ENCODE measurements at places on chromosomes 2 and 18.

DNA sequence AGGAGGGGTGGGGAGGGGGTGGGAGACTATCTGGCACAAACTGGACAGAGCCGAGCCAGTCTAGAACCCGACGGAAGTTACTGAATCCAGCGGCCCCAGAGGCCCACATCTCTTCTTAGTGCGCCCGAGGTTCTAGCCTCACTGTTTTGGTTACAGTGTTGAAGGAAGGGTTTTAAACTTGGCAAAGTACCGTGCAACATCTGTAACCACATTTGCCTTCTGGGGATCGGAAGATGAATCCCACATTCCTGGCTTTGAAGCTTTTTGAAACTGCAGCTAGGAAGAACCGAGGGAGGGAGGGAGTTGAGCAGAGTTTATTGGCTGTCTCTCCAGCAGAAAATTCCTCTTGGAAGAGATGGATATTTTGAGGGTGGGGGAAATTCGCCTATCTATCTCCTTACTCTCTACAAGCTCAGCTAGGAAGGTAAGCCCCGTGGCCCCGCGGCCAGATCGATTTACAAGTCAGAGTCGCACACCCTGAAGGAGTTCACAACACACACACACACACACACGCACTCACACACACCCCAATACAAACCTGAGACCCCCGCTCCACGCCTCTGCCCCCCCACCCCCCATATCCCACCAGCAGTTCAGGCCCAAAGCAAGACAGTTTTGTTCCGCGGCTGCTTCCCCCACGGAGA is 1.0 kb downstream of the ACVR1 start:
- peak; percentile 82 for DNase-seq

DNA sequence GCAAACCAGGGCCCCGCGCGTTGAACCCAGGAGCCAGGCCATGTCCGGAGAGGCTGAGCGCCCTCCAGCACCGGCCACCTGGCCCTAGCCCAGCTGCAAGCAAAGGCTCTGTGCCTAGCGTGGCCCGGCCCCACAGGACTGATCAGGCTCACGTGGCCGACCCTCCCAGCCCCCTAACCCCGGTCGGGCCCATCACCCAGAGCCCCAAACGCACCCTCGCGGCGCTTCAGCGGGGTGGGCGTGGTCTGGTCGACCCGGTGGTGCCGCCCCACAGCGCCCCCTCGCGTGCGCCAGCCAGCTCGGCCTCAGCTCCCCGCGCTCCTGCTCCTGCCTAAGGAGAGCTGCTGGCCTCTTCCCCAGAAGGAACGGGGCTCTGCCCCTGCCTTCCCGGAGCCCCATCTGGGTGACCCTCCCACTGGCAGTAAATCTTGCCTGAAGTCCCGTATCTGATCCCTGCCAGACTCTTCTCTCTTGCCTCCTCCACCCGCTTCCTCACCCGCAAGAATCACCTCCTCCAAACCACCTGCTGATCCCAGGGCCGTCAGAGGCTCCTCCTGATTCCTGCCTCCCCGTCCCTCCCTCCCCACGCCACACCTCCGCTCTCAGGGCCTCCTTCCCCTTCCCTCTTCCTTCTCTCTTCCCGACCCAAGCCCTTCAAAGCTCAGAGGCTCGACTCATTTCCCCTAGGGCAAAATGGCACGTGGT is 12.3 kb upstream of the TEX51 start:
- DNase-seq, result peak; percentile 58

- no peak for DNase-seq
Observed at GRCh38 chr18:58526425-58527284, 102.2 kb downstream of the ALPK2 start.

- no peak for DNase-seq
Observed at GRCh38 chr18:22550861-22551260, 133.1 kb upstream of the CTAGE1 start.

DNA sequence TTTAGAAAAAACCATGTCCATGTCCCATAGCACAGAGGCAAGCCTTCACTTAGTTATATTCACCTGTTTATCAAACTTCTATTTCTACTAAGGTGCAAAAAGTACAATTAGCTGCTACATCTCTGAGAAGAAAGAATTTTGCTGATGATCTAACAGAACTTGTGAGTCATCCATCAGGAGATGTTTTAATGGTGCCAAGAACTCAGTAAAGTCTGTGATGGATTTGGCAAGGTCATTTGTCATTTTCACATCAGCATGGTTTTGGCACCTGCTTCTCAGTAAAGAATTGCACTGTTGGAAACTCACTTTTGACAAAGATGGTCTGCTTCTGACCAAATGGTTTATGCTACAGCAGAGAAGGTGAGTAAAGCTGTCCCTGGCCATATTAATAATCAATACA is 195.7 kb upstream of the TMEFF2 start:
- no peak for DNase-seq

- DNase-seq, result no peak
Observed at GRCh38 chr2:233395687-233396086, 41.4 kb downstream of the DGKD start.

GRCh38 chr2:102943251-102943650 is 181.4 kb downstream of the TMEM182 start:
- DNase-seq, result no peak

GRCh38 chr2:171210864-171211431 is 50.3 kb upstream of the TLK1 start:
- DNase-seq, result no peak

DNA sequence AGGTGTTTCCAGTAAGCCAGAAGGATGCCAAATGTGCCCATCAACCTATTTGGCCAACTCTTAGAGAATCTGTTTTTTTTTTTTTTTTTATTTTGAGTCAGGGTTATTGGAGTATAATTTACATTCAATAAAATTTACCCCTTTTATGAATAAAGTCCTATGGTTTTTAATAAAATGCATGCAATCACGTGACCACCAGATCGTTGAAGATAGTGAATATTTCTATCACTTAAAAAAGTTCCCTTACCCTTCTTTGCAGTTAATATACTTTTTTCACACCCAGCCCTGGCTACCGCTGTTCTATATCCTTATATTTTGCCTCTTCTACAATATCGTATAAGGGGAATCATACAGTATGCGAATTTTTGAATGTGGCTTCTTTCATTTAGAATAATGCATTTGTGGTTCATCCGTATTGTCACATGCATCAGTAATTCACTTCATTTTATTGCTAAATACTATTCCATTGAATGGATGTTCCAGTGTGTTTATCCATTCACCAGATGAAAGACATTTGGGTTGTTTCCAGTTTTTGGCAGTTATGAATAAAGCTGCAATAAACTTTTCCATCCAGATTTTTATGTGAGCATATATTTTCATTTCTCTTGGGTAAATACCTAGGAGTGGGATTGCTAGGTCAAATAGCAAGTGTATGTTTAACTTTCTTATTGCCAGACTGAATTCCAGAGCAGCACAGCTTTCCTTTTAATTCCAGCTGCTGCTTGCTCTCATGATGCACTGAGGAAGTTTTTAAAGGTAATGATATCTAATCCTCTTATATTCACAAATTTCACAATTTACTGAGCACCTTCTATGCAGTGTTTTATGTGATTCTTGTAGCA is 156.3 kb upstream of the NT5C1B start:
- DNase-seq, result no peak

- DNase-seq, result no peak
Observed at GRCh38 chr2:135850892-135851668, 14.1 kb upstream of the LCT start.

DNA sequence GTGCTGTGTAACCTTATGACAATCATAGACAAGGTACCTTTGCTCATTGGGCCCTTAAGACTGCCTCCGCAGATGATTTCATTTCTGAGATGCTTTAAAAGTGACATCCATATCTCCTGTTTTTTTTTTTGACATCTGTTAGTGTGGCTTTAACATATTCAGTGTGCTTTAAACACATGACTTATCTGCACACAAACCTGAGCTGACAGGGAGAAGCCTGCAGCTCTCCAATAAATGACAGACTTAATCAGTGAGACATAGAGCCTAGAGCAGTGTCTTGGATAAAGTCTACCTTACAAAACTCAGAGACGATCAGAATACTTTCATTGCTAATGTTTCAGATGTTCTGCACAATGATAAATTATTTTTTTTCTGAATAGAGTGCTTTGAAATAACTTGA is 130.7 kb downstream of the UBE2E3 start:
- no peak for DNase-seq

DNA sequence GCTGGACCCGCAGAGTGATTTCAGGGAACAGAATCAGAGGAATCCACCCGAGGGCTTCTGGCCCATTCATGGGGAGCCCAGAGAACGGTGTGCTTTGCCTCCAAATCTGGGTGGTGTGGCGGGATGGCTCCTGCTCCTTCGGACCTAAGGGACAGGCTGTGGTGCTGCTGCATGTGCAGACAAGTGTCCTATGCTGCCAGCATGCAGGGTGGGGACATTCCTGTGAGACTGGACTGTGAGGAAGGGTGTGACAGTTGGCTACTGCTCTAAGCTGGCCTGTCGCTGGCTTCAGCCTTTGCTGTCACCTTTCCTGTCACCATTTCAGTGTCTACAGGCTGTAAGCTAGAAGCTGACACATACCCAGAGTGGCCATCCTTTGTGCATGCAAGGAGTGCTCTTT is 2.9 kb upstream of the SLC4A3 start:
- no peak for DNase-seq

- no peak for DNase-seq
Observed at GRCh38 chr2:199956062-199956380, 639 bp downstream of the MAIP1 start.

GRCh38 chr2:207975921-207976320 is 49.4 kb downstream of the PLEKHM3 start:
- DNase-seq, result no peak

DNA sequence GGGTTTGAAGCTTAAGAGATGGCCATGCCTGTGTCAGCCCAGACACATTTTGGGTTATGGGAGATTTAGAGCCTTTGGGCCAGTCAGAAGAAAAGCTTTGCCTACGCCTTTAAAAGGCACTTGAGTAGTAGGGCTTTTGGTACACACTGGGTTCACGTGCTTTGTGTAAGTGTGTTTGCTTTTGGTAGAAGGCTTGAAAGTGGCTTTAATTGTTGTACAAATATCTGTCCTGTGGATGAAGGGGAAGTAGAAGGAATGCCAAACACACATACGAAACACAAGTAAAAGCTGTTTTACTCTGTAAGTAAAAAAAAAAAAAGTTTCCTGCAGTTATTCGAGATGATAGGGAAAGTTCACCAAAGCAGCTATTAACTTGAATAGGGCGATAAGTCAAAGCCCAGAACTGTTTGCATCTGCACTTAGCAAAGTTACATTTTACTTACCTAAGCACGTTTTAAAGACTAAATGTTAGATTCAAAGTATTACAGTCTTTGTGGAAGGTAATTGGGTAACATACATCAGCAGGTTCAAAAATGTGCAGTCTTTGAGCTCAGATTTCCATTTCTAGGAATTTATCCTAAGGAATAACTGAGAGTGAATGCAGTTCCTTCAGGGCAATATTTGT is 75.4 kb downstream of the STK25 start:
- no peak for DNase-seq

DNA sequence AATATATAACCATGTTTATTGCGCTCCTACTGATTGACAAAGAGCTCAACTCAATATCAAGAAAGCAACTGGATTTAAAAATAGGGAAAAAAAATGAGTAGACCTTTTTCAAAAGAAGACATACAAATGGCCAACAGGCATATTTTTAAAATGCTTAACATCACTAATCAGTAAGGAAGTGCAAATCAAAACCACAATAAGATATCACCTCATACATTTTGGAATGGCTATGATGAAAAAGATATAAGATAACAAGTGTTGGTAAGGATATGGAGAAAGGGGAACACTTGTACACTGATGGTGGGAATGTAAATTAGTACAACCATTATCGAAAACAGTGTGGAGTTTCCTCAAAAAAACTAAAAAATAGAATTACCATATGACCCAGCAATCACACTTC is 5.6 kb upstream of the GALNT5 start:
- no peak for DNase-seq

DNA sequence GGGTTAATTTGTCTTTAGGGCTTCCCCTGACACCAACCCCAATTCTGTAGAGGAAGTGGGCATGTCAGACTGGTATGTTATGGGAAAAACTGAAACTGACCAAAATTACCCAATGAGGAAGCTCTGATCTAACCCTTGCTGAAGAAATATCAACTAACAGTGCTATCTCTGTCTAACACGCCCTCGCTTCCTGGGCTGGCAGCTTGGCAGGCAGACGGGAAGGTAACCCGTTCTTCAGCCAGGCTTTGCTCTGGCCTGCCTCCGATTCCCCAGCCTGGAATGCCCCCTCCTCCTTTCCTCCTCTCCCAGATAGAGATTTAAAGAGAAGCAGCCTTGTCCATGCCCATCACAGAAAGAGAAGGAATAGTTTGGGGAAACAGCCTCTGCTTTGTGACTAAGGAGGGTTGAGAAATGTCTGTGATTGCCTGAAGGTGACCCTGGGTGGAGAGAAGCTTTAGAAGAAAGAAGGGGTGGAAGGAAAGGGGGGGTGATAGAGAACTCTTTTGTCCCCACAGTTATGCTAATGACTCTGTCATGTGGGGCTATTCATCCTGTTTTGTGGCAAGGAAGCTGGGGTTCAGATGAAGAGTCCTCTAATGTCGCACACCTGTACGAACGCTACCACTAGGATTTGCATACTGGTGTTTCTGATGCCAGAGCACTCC is 15.4 kb downstream of the HK2 start:
- DNase-seq, result peak; percentile 75

DNA sequence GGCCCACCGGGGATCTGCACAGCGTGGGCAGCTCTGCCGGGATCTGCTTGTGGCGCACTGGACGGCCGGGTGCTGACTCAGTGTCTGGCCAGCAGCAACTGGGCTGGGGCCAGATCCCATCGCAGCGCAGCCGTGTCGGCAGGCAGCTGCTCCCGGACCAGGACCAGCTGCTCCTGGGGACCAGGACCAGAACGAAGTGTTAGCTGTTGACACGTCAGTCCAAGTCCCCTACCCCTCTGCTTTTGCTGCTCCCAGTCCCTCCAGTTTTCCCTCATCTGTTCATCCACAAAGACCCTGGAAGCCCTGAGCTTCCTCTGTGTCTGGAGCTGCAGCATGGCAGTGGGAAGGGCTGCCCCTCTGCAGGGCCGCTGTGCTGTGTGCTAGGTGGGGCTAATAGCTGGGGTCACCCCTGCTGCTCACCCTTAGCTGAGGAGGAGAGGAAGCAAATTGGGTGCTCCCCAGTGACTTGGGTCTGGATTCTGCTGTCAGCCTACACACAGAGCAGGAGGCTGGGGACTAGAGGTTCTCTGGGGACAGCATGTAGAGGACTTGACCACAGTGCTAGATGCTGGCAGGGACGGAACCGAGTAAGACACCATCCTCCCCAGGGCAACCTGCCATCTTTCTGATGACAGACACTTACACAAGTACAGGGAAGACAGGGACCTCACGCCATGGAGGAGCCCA is 16.9 kb upstream of the KIF1A start:
- DNase-seq, result peak; percentile 64

GRCh38 chr2:154425994-154426393 is 272.5 kb upstream of the KCNJ3 start:
- peak; percentile 1 for DNase-seq

- DNase-seq, result no peak
Observed at GRCh38 chr2:72180351-72180750, 32.7 kb upstream of the CYP26B1 start.

DNA sequence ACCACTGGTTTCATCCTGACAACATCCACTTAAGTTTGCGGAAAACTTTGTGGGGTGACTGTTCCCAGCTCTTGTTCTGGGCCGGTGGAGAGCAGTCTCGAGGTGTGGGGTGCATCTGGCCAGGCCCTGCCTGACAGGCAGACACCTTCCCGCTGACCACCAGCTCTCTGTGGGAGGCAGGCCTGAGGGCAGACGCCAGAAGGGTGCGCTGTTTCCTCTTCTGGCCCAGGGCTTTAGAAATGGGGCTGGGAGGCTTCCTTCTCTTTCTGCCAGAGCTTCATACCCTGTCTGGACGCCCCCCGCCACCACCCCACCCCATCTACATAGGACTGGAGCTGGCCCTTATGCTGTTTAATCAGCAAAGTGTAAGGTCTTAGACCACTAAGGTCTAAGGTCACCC is 263.8 kb downstream of the LOXHD1 start:
- DNase-seq, result no peak
